ENCODE measurements at places on chromosomes 5 and 9.

GRCh38 chr5:95884017-95884325, 61.4 kb upstream of the GLRX start:
- DNase-seq: no peak

- DNase-seq: no peak
Measured at GRCh38 chr9:7342229-7342628, 457.3 kb downstream of the DMAC1 start.

DNA sequence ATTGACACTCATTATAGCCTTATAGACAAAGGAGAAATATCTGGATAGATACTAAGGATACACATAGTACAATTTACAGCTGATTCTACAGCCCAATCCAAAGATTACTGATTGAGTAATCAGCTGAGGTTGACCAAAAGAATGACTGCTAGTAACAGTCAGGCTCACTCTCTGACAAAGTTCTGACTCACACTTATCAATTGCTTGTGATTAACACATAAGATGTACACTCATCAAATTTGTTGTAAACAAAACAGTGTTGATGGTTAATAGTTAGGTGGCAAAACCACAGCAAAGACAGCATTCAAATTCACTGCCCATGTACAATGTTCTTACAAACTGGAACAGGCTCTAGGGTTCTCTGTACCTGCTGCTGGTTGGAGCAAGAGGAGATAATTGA, 422.7 kb downstream of the TLE1 start:
- no peak for DNase-seq

DNA sequence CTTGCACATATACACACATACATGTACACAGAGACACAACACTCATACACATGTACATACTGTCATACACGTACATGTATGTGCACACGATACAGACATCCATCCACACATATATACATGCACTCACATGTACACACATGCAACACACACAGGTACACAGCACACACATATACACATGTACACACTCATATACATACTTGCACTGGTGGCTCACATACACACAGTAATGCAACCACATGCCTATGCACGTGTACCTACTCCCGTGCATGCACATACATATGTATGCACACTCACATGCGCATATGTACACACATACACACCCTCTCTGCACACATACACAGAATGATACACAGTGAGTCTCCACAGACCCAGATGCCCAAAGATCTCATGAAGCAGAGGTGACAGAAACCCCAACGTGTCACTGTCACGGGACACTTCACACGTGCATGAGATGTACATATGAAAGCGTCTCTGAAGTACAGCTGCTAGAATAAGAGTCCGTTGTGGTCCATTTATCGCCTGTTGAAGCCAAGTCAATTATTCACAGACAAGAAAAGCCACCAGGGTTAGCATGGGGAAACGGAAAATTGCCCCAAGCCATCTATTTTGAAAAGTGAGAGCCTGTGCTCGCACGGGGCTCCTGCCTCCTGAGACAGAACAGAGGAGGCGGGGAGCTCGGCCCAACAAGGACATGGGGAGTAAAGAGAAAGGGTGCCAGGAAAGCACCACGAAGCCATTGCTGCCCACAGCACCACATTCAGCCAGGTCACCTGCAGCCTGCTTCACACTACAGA, 24.9 kb downstream of the LPCAT1 start:
- no peak for DNase-seq

DNA sequence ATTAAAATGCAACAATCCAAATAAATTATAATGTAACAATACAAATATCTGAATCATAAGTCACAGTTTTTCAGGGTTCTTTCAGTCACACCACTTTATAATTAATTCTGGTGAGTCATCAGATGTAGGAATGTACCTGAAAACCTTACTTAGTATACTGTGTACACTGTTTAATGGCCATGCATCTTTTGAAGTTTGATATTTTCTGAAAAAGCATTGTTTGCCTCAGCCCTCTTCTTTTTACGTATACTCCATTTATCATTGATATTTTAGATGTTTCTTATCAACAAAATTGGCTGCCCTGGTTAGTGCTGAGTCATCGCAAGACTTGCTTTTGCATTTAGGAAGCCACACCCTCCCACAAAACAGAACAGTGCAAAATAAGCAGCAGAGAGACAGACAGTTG, 218.6 kb downstream of the PJA2 start:
- no peak for DNase-seq

Data from NK-92 treated with Interleukin-12 subunit alpha and Interleukin-12 subunit beta, amount 100 ng/mL, for 24 hours (cell line).